Lung (tissue), 17 donors: ENCODE measurements at places on chromosomes 11 and 22. TPM values are rescaled to one million over a fixed set of nuclear protein-coding genes. Genes with fewer than 3 reads are reported as not detected.
A peak's percentile ranks its signal among the peaks of the same experiment; 100 is the strongest.

Gene CDC42EP1
- 64.1 TPM for polyA plus RNA-seq

DNA sequence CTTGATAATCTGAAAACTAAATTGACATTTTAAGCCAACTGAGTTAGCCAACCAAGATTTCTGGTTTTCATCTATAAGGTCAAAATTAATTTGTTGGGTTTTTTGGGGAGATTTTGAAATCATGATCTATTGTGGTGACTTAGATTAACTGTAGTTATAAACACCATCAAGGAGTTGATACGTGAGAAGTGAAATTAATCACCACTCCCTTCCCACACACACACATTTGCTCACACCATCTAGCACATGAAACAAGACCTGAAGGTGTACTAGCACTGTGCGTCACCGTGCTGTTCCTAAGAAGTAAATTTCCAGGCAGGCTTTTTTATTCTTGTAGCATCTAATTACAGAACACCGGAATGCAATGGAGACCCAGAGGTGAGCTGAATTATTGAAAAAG, 2.1 kb downstream of the OR5B21 start:
- DNase-seq, result no peak

GRCh38 chr11:119518746-119519730, 96.1 kb upstream of the THY1 start:
- peak; percentile 84 for DNase-seq

DNA sequence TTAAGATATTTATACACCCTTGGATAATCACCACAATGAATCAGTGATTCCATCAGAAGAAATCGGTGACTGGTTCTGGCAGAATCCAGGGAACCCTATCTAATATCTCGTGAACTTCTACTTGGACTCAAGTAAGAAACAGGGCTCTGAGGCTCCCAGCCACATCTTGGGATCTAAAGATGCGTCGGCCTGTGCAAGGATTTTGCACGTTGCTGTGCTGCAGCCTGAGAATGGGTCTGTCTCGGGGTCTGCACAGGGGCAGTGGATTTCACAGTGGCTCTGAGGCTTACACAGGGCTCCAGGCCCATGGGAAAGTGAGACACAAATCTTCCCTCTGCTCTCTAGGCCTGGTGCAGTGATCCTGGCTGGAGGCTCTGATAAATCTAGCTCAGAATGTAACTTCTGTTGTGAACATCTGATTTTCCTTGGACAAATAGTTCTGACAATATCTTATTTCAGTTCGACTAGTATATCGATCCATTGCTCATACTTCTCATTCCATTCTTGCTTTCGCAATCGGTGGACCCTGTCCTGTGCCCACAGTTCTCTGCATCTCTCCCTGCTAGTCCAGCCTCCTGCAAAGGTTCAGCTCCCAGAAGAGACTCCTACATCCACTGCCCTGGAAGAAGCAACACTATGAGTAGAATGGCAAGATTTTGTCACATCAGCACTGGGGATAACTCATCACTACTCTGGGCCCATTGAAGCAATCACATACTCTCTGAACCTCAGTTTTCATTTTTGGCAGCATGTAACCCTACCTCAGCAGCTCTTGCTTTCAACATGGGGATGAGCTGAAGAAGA, 105.5 kb upstream of the TOP3B start:
- no peak for DNase-seq

- no peak for DNase-seq
Observed at GRCh38 chr11:102391549-102392237, 44.7 kb downstream of the BIRC2 start.

DNA sequence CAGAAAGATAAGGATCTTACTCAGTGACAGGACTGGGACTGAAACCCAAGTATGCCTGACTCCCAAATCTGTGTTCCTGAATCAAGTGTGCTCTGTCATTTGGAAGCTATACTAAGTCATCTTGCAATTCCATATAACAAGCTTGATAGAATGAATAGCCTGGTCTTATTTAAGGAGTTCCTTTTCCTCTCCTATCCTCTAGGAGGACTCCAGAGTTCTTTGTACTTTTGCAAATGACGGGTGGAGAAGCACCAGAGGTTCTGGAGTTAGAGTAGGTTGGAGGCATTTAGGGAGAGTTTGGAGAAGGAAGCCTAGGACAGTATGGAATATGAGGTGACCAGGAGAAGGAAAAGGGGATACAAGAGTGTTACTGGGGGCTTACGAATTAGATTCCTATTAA, 92.9 kb upstream of the RCN1 start:
- no peak for DNase-seq

- no peak for DNase-seq
Observed at GRCh38 chr11:44755556-44756523, 29.1 kb downstream of the TSPAN18 start.

GRCh38 chr11:96230686-96231085, 112.3 kb downstream of the MAML2 start:
- DNase-seq, result peak; percentile 47

- DNase-seq, result no peak
Observed at GRCh38 chr11:62491571-62492329, 54.9 kb downstream of the AHNAK start.

GRCh38 chr11:124749912-124750311, 2.1 kb downstream of the VSIG2 start:
- DNase-seq, result no peak

DNA sequence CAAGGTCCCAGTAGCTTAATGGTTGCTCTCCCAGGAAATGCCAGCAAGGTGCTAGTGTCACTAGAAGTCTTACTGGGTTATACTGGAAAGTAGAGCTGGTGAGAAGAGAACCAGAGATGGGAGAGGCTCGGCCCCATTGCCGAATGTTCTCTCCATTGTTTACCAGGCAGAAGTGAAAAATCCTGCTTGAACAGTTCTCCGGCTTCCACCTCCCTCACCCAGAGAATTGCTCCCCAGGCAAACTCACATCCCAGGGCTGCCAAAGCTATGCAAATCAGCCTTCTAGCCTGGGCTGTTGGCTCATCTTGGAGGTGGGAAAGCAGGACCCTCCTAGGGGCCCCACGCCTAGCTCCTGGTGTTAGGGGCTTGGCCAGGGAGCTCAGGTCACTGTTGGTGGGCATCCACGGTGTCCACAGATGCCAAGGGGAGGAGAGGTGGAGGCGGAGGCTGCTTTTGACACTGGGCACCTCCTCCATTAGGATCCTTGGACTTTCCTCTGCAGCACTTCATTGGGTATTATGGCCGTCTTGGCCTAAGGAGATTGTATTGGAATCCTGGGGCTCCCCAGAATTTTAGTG, 20.1 kb downstream of the POU2F3 start:
- no peak for DNase-seq

- no peak for DNase-seq
Observed at GRCh38 chr11:8631395-8632118, 37.5 kb upstream of the STK33 start.

- DNase-seq, result no peak
Observed at GRCh38 chr22:45934659-45935341, 42.2 kb downstream of the WNT7B start.

GRCh38 chr11:24267014-24267413, 229.8 kb upstream of the LUZP2 start:
- DNase-seq, result no peak

DNA sequence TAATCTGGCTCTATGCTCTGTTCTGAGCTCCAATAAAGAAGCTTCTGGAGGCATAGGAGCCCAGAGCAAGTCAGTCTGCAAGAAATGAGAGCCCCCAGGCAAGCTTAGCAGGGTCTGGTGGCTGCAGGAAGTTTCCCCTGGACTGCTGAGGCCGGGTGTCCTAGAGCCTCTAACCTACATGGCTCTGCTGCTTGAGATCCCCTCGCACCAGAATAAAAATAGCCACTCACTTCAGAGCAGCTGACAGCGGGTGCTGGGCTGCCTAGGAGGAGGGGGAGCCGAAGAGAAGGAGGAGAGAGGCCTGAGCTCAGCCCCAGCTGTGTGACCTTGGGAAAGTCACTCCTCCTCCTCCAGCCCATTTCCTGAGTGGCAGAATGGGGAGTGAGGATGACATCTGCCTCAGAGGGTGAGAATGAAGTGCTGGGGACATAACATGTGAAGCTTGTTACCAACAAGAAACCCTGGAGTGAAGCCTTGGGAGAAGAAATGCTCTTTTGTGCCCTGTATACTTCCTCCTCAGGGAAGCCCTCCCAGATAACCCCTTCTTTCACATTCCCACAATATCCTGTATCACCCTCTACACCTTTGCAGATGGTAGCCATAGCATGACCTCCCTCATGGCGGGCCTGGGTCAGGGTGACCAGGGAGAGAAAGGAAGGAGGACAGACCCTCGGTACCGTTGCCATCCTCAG, 3.6 kb upstream of the INPP5J start:
- no peak for DNase-seq
